Right renal pelvis (tissue), 4 donors: ENCODE measurements at places on chromosomes 13 and 19.

DNA sequence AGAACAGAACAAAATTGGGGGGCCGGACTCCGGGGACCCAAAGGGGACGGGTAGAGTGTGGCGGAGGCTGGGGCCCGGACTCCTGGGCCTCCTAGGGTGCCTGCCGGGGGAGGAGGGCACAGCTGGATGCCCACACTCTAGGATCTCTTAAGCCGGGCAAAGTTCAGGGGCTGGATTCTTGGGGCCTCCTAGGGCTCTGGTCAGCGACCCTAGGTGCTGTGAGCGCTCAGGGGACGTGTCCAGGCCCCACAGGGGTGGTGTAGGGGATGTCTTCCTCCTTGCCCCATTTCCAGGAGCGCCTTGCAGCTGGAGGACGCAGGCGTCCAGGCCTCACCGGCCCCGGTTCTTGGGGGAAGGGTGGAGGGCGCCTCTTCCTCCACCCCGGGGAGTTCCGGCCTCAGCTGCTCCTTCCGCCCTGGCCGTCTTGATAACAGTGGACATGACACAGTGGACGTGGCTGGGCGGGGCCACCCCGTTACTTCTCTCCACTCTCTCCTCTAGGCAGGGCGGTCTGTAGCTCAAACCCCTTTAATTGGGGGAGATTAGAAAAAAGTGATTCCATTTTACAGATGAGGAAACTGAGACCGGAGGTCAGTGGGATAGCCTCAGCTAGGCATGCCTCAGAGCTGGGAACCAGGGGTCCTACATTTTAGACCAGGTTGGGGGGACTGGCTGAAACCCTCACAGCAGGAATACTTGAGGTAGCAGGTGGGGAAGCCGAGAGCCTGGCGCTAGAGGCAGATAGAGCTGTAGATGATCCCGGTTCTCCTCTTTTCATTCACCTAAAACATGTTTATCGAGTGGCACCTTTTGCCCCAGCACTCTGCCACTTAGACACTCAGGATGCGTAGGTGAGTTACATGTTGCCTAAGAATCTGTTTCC lies 705 bp downstream of the STXBP2 start:
- DNase-seq: no peak

GRCh38 chr13:29907670-29908069 lies 57.3 kb upstream of the UBL3 start:
- no peak for DNase-seq

- no peak for DNase-seq
These were observed 714.7 kb upstream of the PCDH20 start for GRCh38 chr13:62130062-62130970.

GRCh38 chr13:75418997-75419396 lies 63.0 kb downstream of the TBC1D4 start:
- no peak for DNase-seq

DNA sequence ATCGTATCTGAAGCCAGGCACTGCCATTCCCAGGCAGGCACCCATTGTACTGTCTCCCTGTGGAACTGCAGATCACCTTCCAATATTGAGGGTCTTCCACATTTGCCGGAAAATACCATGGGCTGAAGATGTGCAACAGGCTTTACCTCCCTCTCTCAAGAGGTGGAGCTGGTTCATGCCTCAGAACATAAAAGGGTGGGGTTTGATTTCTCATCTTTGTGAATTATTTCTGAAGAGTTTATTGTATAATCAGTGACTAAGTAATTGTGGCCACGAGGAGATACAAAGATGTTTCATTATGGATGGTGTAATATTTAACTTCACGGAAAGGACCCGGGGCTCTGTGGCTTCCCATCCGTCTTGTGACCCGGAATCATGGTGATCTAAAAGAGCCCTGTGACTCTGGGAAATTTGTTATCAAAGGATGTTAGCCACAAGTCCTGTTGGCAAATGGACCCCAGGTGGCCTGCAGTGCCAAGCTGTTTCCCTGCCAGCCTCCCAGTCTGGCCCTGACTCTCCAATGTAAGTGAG lies 230.5 kb downstream of the LACC1 start:
- no peak for DNase-seq

GRCh38 chr19:6686628-6686975 lies 16.6 kb upstream of the TNFSF14 start:
- no peak for DNase-seq

DNA sequence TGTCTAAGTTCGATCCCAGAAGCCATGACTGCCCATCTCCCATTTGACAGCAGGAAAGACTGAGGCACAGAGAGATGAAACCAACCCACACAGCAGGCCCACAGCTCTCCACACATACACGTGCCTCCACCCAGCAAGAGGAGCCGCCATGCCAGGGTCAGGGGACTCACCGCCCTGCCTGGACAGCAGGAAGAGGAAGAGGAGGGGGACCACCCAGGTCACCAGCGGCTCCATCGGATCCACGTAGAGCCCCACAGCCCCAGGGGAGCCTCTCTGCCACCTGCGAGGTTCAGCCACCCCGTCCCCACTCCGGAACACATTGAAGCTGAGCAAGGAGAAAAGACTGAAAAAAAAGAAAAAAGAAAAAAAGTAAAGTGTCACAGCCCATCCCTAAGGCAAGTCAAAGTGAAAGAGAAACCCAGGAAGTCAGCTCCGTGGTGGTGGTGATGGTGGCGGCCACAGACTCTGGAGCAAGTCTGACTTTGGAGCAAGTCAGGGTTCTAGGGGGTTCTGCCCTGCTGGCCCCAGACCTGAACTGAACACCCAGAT lies at the start of gene IL12RB1:
Gene IL12RB1, minus strand, starts transcription at position 345 of the 549 bp plus-strand sequence. Its CDS starts 111 bp downstream, at position 234.
- DNase-seq: no peak

GRCh38 chr13:98080280-98080679 lies 62.6 kb upstream of the FARP1 start:
- DNase-seq: no peak

- DNase-seq: no peak
These were observed 44.5 kb downstream of the RUBCNL start for GRCh38 chr13:46342538-46342937.

GRCh38 chr13:95620825-95621498 lies 23.5 kb downstream of the DZIP1 start:
- DNase-seq: no peak

GRCh38 chr19:4456476-4456842 lies 1.1 kb downstream of the UBXN6 start:
- no peak for DNase-seq

- DNase-seq: no peak
These were observed 26.0 kb downstream of the SBNO2 start for GRCh38 chr19:1147934-1148549.

DNA sequence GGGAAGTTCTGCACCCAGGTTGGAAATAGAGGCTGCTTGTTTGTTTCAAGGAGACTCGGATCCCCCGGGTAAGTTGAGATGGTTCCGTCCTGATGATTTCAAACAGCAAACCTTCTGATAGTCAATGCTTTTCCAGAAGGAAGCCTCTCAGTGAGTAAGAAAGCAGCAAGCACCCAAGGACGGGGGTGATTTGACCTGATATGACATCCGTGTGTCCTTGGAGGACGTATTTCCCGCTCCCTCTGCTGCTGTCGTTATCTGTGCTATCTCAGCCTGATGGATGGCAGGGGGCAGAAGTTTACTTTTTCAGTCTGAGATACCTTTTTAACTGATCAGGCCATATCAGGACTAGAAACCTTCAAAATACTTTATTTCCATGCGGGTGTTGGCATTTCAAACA lies 5.7 kb upstream of the GGACT start:
- DNase-seq: no peak

- DNase-seq: no peak
These were observed 209.1 kb downstream of the UQCRFS1 start for GRCh38 chr19:29003641-29004409.

DNA sequence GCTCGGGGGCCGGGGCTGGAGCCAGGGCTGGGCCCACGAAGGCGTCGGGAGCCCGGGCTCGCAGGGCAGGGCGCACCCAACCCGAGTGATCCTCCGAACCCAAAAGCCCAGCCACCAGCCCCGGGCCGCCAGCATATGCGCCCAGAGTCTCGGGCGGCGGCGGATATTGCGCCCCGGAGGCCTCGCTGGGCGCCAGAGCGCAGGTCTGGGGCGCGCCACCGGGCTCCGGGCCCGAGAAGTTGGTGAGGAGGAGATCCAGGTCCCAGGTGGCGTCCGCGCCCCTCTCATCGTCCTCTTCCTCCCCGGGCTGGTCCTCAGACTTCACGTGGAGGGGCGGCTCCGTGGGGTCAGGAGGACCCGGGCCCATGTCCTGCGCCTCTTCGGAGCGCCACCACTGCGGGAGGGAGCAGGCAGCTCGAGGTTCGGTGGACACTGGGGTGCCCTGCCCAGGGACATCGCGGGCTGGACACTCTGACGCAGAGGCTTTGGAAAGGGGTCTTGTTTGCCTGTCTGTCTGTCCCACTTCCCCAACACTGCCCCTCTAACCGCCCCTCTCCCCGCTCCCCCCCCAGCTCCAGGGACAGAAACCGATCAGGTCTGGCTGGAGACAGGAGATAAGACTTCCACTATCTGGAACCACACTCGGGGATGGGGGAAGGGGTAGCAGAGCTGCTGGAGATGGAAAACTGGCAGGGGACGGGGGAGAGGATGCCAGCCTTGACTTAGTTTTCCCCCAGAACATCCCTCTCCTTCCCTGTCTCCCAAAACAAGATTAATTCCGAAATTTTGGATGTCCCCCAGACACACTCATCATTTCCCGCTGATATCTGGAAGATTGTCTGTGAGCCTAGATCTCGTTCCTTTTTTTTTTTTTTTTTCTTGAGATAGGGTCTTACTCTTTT lies 1.0 kb downstream of the KLF1 start:
- no peak for DNase-seq

- DNase-seq: no peak
These were observed 588.1 kb downstream of the GPC6 start for GRCh38 chr13:93814658-93815057.

GRCh38 chr13:59415498-59415897 lies 748.2 kb downstream of the DIAPH3 start:
- no peak for DNase-seq

- no peak for DNase-seq
These were observed 1954.1 kb downstream of the PCDH9 start for GRCh38 chr13:65275838-65276630.

DNA sequence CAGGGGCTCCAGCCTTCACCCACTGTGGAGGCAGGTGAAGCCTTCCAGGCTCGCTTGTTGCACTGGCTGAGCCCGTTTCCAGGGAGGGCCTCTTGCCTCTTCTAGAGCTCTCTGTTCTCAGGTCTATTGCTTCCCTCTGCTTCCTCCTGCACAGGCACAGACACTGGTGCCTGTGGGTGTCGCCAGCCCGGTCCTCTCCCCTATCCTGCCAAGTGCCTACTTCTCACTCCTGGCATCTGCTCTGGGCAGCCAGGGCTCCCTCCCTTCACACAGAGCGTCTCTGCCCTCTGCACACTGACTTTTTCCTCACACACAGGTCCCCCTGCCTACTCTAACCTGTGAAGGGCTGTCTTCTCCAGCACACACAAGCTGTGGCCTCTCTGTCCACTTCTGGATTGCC lies 60.3 kb downstream of the SLC7A9 start:
- DNase-seq: no peak

- no peak for DNase-seq
These were observed 4.6 kb downstream of the FRY start for GRCh38 chr13:32036126-32036695.

DNA sequence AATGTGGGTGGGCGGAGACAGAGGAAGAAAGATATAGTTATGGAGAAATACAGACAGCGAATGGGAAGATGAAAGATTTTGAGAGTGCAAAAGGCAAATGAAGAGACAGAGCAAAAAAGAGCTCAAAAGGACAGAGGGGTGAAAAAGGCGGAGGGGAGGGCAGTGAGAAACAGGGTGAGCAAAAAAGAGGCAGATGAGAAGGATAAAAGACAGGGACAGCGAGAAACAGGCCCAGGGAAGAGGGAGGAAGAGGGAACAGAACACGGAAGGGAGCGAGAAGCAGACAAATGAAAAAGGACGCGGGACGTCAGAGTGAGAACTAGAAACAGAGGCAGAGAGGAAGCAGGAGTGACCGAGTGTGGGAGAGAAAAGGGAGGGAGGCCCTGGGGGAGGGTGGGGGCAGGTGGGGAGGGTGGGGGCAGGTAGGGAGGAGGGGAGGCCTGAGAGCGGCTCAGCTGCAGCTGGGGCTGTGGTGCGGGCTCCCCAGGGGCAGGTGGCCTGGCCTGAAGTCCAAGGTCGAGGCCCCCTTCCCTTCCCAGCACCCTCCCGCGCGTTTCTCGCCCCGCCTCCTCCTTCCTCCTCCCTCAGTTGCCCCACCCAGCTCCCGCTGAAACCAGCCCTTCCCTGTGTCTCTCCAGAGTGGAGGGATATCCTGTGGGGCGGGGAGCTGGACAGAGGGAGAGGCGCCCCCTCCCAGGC lies 2.9 kb downstream of the KLK1 start:
- DNase-seq: no peak

- no peak for DNase-seq
These were observed 11.6 kb downstream of the PNPLA6 start for GRCh38 chr19:7547159-7547558.
